ENCODE measurements at places on chromosomes 2 and 18.

- no peak for DNase-seq
Observed at GRCh38 chr2:227402321-227402720, 14.6 kb upstream of the SCYGR1 start.

GRCh38 chr2:66581339-66582103 is 146.6 kb downstream of the MEIS1 start:
- peak; percentile 36 for DNase-seq

GRCh38 chr2:152846697-152847470 is 128.5 kb downstream of the ARL6IP6 start:
- peak; percentile 80 for DNase-seq

DNA sequence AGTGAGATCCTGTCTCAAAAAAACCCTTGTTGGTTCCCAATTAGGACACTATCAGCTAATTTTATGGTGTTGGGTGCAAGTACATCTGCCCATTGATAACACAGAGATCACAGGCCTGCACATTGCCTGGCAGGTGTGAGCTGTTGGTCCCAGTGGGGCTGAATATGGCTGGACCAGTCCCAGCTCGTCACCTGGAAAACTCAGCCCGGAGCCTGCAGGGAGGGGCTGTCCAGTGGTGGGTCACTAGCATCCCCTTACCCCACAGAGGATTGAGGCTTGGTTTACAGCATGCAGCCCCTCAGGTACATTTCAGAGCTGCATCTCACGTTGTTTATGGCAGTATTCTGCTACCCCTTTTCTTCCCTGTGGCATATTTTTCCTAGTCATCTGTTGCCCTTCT is 40.8 kb upstream of the CHMP1B start:
- no peak for DNase-seq

DNA sequence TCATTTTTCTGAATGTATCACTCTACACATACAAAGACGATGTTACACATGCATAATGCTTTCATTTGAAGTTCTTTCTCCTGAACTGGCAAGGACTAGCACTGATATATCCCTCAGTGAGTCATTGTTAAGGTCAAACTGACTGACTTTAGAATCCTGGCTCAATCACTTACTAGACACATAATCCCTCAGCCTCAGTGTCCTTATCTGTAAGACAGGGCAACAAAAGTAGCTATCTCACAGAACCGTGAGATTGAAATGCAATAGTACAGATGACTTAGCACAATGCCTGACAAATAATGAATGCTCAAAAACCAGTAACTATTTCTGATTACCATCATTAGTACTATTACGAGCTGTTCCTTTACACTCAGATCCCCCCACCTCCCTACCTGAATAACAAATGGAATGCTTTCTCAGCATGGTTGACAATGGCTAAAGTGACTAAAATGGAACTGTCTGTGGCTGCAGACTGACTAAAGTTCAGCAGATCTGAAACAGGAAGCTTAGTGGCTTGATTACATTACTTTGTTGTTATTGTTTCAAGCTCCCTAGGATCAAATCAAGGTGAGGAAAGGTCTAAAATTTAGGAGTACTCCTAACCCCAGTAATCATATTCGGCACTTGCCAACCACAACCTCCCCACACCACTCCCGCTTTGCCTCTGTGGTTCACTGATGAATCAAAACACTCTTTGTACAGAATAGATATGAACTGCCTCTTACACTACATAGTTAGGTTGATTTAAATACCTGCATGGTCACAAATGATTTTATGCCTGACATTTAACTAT is 35.8 kb upstream of the CACNB4 start:
- no peak for DNase-seq

DNA sequence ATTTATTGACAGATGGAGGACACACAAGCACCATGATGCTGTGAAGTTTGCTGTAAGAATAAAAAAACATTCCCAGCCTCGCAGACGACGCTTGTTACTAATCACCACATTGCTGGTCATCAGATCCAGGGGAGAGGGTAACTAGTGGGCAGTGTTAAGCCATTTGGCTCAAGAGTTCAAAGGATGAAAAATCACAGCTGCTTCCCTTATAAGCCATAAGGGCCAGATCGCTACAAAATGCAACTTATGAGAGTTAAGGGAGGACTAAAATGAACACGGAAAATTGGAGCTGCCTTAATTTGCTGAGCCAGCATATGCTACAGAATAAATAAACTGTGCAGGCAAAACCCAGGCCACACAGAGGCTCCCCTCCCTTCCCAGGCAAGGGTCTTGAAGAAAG is 522.6 kb downstream of the TDRD15 start:
- DNase-seq = no peak
